ENCODE measurements at places on chromosomes 4 and X.

DNA sequence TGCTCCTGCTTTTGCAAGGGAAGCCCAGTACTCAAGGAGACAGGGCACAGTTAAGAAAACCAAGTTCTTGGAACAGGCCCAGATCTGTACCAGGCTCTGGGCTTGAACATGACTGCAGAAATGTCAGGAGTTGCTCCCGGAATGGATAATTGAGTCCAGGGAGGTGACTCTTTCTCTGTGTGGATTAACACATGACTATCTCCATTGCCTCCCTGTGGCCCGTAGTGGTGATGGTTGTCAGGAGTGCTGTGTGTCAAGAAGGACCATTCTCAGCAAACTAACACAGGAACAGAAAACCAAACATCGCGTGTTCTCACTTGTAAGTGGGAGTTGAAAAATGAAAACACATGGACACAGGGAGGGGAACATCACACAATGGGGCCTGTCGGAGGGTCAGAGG is 39.9 kb downstream of the CCKAR start:
- no peak for DNase-seq

DNA sequence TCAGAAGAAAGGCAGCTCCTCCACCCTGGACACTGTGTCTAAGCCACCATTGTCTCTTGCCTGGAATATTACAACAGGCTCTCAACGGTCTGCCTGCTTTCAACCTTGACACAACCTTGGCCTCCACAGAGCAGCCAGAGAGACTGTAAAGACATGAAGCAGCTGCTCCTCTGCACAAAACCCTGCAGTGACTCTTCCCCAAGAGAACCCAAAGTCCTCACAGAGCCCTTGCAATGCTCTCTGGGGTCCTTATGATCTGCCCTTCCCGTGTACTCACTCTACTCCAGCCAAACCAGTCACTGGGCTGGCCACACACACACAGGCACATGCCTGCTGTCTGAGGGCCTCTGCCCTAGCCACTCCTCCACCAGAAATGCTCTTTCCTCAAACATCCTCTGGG is 75.9 kb upstream of the CPEB2 start:
- DNase-seq = no peak

GRCh38 chr4:38455092-38455862 is 208.7 kb upstream of the KLF3 start:
- no peak for DNase-seq

DNA sequence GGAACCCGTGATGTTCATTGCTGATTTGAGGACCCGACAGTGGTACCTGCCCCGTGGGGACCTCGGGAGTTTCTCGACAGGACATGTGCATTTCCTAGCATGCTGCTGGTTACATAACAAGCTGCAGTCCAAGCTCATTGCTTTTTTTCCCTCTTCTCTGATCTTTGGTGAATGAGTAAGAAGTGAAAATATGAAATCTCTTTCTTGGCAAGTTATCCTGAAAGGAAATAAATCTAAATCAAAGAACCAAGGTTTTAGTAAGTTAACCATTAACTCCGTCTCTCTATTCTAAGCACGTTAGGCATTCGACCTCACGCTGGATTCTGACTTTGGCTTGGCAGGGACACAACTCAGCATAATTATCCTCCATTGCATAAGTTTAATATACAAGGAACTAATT is 86.6 kb downstream of the STK32B start:
- DNase-seq = peak; percentile 62

GRCh38 chr4:140637836-140638235 is 69.1 kb upstream of the UCP1 start:
- peak; percentile 30 for DNase-seq

DNA sequence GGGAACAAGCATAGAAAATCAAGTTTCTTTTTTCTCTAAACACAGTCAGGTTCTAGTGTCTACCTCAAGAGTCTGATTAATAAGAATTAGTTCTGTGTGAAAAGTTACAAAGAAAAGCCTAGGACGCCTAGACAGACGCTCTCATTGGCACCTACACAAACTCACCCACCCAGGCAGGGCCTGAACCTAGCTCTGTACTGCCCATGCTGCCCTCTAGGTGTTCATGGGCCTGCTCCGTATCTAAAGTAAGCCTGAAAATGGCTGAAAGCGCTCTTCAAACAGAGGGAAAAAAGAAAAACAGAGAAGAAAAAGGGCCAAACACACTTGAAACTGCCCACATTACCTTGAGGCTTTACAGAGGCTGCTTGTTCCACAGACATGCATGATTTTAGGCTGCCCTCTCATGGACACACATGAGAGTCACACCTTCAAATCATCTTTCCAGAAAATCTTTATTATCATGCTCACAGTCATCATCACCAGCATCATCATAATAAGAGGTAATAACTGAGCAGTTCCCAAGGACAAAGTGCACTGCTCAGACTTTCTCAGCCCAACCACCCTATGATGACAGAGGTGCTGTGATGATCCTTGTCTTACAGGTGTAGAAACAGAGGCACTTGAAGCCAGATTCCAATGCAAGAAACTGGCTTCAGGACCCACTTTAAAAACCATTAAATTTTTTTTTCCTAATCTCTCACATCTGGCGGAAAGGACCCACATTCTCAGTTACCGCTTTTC is 49.6 kb downstream of the MAP7D2 start:
- peak; percentile 26 for DNase-seq

GRCh38 chr4:31667686-31668085 is 947.5 kb downstream of the PCDH7 start:
- DNase-seq = no peak

- DNase-seq = no peak
Measured at GRCh38 chrX:128436397-128437103, 384.3 kb upstream of the ACTRT1 start.

DNA sequence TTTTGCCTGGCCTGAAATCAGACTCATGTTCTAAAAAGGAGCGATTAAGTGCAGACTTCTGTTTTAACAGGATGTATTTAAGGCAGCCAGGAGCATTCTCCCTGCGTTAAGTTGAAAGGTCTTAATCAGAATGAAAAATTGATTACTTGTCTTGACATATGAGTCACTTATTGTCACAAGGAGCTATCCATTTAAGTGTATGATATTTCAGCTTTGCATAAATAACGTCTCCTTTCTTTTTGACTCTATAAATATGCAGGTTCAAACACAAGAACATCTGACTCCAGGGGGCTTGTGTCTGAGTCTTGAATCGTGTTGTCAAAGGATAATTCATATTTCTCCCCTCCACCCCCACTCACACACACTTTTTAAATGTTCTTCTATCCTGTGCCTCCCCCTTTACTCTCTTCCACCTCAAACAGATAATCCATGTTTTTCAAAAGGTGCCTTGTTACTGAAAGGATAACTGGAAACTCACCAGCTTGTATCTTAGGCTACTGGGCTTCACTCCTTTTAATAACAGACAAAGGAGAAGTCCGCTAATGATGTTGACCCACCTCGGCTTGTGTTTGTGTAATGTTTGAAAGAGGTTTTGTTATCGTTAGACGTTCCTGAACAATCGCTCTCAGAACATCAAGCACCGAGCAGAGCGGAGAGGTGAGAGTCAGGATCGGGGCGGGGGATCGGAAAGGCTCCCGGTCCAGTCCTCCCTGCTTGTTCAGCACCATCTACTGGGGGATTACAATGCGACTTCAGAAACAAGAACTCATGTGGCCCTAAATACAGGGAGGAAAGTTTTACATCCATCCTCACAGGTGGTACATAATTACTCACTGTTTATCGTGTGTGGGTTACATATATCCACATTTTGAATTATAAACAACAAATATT is 107.5 kb upstream of the RPL34 start:
- DNase-seq = peak; percentile 53

DNA sequence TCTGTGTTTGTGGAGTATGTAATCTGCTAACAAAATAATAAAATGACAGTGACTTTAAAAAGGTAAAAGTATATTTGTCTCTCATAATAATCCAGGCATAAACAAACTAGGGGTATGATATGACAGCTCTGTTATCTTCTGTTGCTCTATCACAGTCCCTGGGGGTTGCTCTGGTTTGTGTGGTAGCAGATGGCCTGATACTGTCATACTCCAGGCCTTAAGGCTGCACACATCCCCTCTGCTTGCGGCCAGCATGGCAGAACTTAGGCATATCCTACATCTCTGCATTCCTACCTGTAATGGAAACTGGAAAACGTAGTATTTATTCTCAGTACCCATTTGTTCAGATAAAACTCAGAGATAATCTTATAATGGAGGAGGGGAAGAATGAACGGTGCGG is 117.9 kb upstream of the HAND2 start:
- no peak for DNase-seq

- DNase-seq = no peak
Measured at GRCh38 chr4:182971702-182972101, 54.5 kb upstream of the DCTD start.

DNA sequence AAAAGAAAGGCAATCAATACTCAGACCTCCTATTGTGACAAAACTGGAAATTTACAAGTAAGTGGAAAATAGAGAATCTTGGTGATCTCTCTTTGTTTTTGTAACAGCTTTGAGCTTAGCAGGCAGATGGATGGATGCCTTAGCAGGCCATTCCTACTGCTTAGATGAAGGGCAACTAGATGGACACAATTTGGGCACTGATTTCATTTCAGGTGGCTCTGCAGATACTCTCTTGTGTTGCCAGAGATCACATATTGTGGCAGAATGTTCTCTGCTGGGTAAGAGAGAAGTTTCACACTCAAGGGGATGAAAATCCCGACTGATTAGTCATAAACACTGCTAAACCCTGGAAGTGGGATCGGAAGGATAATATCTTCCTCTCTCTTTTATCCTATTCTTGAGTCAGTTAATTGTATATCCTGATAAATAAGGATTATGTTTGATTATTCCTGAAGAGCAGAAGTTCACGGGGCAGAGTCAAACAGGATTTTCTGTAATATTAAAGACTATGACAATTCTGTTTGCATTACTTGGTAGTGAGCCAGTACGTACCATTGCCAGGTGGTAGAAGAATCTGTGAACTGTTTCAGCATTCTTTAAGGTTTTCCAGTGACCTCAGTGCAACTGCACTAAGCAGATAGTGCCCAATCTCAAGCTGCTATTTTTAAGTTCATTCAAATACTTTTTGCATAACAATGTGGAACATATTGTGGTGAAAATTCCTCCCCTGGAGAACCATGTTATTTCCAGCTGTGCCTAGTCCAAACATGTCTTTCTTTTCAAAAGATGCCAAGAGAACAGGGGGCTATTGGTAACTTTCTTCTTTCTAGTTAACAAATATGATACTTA is 974.3 kb downstream of the FSTL5 start:
- no peak for DNase-seq

- DNase-seq = no peak
Measured at GRCh38 chr4:141871086-141871770, 234.8 kb downstream of the IL15 start.

GRCh38 chrX:124769166-124769565 is 422.8 kb downstream of the SH2D1A start:
- DNase-seq = no peak

GRCh38 chrX:123871309-123871708 is 11.5 kb downstream of the XIAP start:
- DNase-seq = no peak

DNA sequence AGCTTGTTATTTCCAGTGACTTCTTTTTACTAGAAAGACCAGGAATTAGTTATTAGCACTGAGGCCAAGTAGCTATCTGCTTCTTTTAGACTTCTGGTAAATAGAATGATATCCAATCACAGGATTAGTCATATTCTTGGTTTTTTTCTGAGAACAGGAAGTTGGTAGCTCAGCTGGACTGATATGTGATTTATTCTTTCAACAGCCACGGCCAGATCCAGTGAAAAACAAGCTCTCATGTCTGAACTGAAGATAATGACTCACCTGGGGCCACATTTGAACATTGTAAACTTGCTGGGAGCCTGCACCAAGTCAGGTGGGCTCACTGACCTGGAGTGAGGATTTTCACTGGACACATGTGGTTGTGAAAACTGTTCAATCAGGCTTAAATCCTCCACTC is 48.6 kb downstream of the PDGFRA start:
- peak; percentile 61 for DNase-seq

GRCh38 chr4:114385195-114385985 is 213.2 kb upstream of the UGT8 start:
- no peak for DNase-seq

GRCh38 chrX:18899796-18900380 is 84.0 kb downstream of the PHKA2 start:
- DNase-seq = no peak

DNA sequence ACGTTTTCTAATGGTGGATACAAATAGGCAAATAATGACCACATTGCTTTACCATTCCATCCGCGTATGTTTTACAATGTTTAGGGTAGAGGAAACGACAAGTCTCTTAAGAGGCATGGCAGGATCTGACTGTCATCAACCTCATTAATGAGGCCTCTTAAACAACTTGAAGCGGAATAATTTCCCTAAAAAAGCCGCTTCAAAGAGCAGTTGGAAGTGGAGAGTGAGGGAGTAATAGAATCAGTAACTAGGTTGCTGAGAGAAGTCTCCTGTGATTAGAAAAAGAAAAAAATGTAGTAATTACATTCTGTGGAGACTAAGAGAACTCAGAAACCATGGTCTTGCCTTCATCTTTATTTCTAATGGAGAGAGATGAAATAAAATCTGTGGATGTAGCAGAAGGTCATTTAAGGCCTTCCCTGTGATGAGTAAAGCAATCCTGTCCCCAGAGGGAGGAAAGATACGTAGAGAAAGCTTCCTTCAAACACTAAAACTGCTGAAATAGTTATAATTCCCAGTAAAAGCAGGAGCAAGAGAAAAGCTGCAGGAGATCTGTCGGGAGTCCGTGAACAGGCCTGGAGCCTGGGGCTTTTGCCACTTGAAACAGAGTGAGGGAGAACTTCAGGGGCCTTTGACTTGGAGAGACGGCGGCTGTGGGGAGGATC is 11.1 kb upstream of the SEPSECS start:
- no peak for DNase-seq

DNA sequence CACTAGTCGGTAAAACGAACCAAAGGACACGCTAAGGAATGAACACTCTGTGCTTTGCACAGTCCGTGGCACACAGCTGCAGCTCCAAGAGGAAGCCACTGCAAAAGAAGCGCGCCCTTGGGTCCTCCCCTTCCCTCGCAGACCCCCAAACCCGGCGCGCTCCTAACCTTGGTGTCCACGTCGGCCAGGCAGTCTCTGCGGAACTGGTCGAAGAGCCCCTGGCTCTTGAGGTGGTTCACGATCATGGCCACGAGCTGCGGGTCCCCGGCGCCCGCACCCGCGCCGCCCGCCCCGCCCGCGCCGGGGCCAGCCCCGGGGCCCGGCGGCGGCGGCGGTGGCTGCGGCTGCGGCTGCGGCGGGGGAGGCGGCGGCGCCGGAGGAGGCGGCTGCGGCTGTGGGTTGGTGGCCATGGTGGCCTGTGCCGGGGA is 333 bp downstream of the BOD1L1 start:
- no peak for DNase-seq

- DNase-seq = no peak
Measured at GRCh38 chr4:4254666-4255065, 6.6 kb upstream of the TMEM128 start.

GRCh38 chr4:188023682-188024081 is 28.1 kb downstream of the ZFP42 start:
- DNase-seq = no peak

DNA sequence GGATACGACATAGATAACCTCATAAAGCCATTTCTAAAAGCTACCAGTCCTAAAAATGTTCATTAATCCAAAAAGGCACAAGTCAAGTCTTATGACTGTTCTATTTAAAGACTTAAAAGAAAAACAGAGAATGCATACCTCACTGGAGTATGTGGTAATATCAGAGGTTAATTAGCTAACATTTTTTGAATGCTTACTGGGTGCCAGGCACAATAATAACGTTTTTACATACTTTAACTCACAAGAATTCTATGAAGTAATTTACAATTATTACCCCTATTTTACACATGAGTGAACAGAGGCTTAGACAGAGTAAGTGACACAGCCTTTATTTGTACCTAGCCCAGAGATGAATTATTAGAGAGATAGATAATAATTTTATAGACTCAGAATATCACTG is 207.5 kb downstream of the PDGFC start:
- peak; percentile 29 for DNase-seq

GRCh38 chr4:66186095-66186494 is 515.8 kb upstream of the EPHA5 start:
- no peak for DNase-seq

Data from GM03348 (cell line).